ENCODE measurements at places on chromosomes 6 and 20.

DNA sequence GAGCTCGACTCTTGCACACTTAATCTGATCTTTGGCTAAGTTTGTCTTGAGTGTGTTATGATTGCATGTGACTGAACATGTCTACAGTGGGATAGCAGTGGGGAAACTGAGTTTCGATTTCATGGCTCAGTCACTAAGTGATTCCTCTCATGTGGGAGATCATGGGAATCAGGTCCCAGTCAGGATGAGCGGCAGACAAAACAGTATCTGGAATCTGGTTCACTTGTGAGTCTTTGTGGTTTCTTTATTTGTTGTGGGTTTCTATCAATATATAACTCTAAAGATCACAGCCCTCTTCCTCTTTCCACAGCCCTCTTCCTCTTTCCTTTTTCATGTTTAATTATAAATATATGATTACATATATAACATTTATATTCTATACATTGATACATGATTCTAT is 4.0 kb downstream of the RPP21 start:
- DNase-seq, result no peak

GRCh38 chr6:28312939-28313338 is 23.0 kb downstream of the ZSCAN31 start:
- no peak for DNase-seq

GRCh38 chr6:137904822-137905617 is 38.0 kb downstream of the TNFAIP3 start:
- DNase-seq, result peak; percentile 74

DNA sequence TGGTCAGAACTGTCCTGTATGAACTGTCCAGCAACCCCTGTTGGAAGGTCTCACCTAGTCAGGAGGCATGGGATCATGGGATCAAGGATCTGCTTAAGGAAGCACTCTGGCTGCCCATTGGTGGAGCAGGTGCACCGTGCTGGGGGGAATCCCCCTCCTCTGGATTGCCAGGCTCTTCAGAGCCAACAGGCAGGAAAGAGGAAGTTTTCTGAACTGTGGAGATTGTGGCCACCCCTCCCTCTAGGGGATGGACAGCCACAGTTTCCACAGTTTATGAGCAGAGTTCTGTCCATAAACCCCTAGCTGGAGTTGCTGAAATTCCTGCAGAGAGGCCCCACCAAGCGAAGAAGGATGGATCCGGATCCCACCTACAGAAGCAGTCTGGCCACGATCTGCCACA is 13.0 kb upstream of the HLA-DQB1 start:
- DNase-seq, result no peak

DNA sequence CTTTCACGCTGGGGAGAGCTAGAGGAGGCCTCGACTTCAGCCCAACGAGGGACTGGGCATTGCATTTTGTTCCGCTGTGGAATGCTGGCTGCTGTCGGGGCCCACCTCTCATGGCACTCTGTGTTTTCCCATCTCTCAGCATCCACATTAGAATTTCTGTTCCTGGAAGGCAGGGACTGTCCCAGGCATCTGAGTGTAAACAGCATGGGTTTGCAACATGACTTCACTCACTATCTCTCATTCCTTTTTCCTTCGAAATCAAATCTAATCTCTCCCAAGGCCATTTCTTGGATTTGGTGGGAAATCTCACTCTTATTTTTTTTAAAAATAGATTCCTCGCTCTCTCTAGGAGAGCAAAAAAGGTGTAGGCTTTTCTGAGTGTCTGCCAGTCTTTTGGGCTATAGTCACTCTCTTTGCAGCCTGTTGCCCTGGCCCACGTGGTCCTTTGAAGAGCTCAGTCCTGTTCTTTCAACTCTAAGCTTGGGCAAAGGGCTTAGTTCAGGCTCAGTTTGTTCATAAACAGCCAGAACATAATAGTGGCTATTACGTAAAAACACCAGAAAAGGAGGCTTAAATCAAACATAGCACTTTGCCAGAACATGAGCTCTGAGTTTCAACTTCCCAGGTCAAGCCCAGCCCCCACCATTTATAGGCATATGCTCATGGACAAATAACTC is 284.6 kb upstream of the ZFP64 start:
- DNase-seq, result no peak

- DNase-seq, result no peak
Measured at GRCh38 chr6:76876922-76877553, 586.3 kb downstream of the HTR1B start.

DNA sequence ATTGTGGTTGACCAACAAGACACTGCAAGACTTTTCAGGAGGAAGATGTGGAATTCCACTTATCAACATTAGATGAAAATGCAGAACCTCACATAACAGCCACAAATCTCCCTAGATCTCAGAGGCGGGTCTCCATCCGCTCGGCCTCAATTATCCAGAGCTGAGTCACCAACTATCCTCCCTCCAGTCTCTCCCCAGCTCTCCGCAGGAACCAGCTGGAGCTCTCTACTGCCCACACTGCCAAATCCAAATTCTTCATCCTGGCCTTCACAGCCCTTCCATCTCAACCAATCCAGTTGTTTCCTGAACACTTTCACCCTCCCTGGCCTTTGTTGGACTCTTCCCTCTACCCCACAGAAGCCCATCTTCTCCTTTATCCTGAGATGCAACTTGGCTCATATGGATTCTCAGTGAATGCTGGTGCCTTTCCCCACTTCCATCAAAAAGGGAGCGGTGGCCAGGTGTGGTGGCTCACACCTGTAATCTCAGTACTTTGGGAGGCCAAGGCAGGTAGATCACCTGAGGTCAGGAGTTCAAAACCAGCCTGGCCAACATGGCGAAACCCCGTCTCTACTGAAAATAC is 3.5 kb upstream of the TGIF2 start:
- DNase-seq, result no peak

DNA sequence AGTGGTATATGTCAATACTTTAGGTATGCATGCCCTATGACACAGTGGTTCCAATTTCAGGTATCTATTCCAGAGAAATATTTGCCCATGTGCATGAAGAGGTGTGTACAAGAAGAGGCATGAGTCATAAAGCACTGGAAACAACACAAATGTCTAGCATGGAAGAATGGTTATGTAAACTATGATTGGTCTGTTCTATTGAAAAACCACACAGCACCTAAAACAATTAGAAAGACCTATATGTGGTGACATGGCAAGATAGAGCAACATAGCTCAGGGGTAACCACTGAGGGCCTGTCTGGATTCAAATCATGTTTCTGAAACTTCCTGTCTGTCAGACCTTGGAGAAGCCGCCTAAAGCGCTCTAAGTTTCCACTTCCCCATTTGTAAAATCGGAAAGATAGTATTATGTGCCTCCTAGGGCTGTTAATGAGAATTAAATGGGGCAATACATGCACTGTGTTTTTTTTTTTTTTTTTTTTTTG is 76.0 kb upstream of the SHLD1 start:
- DNase-seq, result no peak

DNA sequence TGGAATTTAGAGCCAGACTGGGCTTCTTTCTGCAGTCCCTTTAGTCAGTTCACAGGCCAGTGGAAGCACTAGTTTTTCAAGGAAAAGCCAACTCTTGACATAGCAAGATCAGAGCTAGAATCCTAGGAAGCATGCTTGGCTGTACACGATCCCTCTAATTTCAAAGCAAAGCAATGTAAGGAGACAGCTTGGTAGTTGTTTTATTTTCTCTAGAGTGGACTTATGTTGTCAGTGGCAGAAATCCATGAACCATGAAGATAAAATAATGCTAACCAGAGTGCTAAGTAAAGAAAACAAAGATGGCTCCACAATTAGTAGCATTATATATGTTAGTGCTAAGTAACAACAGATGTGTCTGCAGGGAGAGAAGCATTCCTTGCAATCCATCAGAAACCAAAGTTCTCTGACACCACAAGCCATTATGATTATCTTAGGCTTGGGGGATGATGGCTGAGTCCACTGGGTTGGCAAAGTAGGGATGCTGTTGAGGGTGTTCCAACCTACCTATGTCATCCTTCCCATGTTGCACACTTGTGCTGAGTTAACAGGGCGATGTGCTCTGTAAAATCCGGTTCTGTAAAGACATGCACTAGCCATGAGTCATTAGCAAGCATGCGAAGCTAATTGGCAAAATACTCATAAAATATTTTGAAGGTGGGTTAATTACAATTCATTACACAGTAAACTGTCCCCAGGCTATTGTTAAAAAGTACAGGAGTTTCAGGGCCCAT is 115.2 kb downstream of the BMP2 start:
- no peak for DNase-seq

DNA sequence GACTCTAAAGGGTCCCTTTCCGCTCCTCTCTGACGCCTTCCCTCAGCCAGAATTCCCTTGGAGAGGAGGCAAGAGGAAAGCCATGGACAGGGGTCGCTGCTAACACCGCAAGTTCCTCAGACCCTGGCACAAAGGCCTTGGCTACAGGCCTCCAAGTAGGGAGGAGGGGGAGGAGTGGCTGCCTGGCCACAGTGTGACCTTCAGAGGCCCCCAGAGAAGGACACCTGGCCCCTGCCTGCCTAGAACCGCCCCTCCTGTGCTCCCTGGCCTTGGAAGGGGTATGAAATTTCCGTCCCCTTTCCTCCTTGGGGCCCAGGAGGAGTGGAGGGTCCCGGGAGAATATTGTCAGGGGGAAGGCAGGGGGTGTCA is 2.7 kb downstream of the VEGFA start:
- no peak for DNase-seq

DNA sequence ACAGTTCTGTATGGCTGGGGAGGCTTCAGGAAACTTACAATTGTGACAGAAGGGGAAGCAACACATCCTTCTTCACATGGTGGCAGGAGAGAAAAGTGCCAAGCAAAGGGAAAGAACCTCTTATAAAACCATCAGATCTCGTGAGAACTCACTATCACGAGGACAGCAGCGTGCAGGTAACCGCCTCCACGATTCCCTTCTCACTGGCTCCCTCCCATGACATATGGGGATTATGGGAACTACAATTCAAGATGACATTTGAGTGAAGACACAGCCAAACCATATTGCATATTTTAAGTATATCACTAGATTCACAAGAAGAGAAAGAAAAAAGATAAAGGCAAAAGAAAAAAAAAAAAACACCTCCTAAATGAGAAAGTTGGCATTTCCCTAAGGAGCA is 431.9 kb upstream of the RGS17 start:
- DNase-seq, result no peak

GRCh38 chr6:83849127-83849526 is 4.0 kb upstream of the RIPPLY2 start:
- DNase-seq, result no peak

DNA sequence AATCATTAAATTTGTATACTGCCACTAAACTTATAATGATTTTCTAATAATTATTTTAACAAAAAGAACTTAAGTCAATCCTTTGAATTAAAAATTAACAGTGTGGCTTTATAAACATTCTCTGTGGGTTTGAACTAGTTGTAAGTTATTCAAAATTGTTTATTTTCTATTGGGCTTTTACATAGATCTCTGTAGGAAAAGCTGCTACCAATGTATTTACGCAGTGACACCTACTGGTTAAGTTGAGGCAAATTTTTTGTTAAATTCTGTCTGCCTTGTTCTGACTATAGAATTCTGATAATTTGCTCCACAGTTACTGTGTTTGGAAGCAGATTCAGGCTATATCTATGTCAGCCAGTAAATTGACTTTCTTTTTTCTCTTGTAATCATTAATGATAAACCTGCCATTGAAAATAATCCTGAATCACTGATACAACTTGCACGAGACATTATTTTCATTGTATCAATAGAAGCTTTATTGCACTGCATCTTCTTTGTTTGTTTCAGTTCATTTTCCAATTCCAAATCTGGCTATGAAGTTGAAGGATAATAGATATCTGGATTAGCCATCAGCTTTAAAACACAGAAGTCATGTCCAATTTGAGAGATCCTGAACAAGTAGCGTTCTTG is 66.0 kb upstream of the UTRN start:
- DNase-seq, result no peak

- DNase-seq, result no peak
Measured at GRCh38 chr6:46419576-46420002, 71.7 kb downstream of the RCAN2 start.

All from stimulated activated CD4-positive, alpha-beta T cell treated with anti-CD3 and anti-CD28 coated beads, Interleukin-1b, Interleukin-23, amount 100 ng/mL, for 1 hour (primary cell).